NCI-H1105 treated with DMSO at 0.1 percent for 48 hours (cell line): ENCODE measurements at places on chromosomes 4 and X.

DNA sequence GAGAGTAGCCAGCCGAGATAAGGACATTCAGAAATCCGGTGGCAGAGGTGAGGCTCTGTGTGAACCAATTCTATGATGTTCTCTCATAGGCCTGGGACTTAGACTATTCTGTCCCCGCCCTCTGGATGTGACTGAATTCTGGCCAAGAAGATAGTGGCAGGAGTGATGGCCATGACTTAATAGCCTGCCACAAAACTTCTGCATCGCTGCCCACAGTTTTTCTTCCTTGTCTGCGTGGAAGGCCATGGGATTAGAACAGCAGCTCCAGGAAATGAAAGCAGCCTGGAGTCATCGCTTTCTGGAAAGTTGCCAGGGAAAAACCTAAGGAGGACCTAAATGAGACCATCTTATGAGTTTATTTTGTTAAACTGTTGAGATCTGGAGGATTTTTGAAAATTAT, 134.7 kb downstream of the F11 start:
- no peak for DNase-seq

DNA sequence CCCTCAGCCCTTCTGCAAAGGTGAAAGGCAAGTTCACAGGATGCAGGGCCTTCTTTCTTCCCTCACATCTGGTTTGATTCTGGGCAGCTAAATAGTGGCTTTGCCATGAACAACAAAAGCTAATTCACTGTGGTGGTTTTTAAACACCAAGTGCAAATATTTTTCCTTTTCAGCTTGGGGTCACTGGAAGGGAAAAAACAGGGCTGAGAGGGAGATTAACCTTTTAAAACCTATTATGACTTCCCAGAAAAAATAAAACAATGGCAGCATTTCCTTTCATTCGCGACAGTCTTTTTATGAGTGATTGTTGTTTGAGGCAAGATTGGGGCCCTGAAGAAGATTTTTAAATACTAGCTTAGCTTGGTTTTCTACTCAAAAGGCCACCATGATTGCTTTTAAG, 103.7 kb upstream of the SCML1 start:
- no peak for DNase-seq

DNA sequence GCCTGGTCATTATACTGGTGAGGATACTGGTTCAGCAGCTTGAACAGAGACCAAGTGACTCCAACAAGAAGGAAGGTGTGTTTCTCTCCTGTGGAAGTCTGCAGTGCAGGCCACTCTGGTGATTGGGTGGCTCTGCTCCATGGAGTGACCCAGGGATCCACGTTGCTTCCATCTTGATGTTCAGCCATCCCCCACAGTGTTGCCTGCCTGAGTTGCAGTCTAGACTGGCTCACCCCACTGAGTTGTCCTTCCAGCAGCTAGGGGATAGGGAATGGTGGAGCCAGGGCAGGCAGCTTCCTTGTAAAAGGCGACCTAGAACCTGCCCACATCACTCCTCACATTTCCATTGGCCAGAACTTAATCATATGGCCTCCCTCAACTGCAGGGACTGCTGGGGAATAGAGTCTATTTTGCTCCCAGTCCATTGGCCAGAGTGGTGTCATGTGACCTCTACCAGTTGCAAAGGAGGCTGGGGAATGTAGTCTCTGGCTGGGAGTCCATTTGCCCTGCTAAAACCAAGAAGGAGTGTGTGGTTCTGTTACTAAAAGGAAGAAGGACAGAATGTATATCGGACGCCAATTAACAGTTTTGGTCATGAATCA, 8.0 kb downstream of the MAN2B2 start:
- no peak for DNase-seq

GRCh38 chr4:73707269-73707875, 33.0 kb upstream of the CXCL8 start:
- DNase-seq: no peak

- DNase-seq: no peak
Observed at GRCh38 chr4:148030193-148030873, 298.4 kb downstream of the ARHGAP10 start.

- DNase-seq: peak; percentile 64
Observed at GRCh38 chrX:48802089-48802904, 430 bp downstream of the HDAC6 start.

- DNase-seq: no peak
Observed at GRCh38 chrX:1727531-1728027, 112.7 kb downstream of the ASMT start.
